NCI-H226 (cell line): ENCODE measurements at places on chromosomes 16 and 17.

GRCh38 chr16:69607674-69608073, 41.9 kb downstream of the NFAT5 start:
- no peak for DNase-seq

DNA sequence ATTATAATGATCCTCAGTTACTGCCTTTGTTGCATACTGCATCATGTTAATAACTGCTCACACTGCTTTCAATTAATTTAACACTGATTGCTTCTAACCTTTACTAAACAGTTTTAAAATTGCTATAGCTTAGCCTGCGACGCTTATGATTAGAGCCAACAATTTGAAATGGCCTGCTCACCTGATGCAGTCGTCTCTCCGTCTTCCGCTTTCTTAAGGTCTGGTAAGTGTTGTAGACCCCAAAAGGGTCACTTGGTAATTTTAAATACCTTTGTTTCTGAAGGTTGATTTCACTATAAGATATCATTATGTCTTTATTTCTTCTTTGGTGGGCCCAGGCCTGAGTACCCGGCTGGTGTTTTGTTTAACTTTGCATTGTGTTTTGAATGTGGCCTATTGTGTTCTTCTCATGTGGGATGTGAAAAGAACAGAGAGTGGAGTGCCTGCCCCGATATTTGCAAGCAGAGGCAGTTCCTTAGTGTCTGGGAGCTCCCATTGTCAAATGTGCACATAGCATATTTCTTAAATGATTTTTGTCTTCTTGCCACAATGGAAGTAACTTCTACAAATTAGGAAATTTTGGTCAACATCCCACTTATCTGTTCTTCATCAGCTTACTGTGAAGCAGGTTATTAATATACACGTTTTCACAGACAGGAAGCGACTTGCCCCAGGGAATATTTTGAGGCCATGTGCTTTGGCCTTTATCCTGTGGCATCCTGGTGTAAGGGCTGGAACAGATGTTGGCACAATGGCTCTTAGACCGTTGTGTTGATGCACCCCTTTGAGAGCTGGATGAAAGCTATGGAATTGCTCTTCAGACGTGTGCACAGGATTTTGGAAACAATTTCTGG, 2.9 kb downstream of the PHKB start:
- no peak for DNase-seq

DNA sequence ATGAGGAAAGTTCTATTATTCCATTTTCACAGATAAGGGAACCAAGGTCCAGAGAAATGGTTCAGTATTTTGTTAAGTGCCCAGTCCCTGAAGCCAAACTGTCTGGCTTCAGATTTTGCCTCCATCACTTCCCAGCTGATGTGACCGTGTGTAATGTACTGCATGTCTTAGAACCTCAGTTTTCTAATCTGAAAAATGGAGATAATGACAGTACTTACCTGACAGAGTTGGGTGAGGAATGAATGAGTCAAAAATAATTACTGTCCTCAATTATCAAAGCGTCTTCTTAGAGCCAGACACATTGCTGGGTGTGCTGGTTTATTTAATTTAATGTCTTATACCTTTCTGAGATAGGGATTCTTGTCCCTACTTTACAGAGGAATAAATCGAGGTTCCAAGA, 6.7 kb downstream of the ZNF668 start:
- DNase-seq = no peak

DNA sequence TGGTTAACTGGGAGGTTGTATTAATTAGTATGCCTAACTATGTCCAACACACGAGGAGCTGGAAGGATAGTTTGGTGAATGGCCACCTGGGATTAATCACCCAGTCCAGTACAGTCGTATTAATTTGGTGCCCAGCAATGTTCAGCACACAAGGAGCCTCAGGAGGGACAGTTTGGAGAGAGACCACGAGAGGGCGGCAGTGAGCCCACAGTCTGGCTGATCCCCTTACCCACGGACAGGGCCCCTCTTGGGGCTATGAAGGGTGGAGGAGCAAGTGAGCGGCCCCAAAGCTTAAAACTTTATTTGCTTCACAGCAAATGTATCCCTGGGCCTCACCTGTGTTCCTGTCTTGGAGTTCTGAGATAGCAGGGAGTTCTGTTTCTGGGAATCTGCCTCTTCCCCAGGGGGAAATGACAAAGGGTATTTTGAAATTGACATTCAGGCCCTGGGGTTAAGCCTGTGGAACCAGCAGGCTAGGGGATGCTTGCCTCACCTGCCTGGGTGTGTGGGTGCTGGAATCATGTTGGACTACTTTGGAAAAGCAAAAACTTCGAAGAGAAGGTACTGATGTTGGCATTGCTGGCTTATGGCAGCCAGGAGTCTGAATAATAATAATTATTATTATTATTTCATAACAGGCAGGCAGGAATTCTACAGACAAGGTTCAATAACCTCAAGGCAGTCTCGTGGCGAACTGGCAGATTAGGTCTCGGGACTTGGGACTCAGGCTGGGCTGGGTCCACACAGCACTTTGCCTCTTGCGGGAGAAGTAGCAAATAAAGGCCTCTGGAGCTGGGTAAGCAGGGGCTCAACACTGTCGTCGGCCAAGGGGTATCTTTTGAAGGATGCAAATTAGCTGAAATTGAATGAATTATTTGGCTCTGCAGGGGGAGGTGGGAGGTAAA, 227.6 kb upstream of the ASIC2 start:
- no peak for DNase-seq

DNA sequence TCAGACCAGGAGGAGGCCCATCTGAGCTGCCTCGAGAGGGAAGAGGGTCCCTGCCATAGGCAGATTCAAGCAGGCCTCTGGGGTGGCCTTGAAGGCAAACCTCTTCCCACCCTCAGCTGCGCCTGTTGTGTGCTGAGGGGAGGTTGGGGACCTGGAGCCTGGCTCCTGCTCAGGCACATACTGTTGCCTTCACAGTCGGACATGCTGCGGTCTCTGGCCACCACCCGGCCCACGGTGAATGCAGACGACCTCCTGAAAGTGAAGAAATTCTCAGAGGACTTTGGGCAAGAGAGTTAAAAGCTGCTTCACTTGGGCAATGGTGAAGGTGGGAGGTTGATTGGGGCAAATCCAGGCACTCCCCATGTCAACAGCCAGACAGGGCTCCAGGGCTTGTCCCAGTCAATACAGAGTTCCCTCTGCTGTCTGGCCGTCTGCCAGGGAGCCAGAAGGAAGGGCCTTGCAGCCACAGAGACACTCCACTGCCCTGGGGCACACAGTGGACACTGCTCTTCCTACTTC, 6.3 kb downstream of the PDF start:
- no peak for DNase-seq

DNA sequence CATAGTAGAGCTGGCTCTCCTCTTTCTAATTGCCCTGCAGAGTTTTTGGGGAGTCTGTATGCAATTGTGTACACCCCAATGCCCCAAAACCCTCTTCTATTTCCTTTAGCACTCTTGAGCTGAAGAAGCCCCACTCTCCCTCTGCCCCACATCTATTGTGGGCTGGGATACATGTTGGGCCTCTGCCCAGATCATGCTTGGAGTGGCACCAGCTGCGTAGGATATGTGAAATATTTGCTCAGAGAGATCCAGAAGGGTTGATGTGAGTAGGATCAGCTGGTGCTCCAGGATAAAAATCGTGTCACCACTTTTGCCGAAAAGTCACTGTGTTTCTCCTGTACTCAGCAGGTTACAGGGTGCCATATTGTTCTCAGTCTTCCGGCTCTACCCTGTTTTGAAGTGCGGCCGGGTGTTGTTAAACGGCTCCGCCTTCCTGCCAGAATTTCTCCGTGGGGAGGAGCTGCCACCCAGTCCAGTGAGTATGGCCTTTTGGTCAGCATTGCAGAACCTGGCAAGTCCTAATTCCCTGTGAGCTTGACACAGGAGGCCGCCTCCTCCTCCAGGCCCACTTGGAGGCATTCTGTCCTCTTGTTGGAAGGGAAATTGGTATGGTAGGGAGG, 664.5 kb downstream of the WWOX start:
- no peak for DNase-seq

DNA sequence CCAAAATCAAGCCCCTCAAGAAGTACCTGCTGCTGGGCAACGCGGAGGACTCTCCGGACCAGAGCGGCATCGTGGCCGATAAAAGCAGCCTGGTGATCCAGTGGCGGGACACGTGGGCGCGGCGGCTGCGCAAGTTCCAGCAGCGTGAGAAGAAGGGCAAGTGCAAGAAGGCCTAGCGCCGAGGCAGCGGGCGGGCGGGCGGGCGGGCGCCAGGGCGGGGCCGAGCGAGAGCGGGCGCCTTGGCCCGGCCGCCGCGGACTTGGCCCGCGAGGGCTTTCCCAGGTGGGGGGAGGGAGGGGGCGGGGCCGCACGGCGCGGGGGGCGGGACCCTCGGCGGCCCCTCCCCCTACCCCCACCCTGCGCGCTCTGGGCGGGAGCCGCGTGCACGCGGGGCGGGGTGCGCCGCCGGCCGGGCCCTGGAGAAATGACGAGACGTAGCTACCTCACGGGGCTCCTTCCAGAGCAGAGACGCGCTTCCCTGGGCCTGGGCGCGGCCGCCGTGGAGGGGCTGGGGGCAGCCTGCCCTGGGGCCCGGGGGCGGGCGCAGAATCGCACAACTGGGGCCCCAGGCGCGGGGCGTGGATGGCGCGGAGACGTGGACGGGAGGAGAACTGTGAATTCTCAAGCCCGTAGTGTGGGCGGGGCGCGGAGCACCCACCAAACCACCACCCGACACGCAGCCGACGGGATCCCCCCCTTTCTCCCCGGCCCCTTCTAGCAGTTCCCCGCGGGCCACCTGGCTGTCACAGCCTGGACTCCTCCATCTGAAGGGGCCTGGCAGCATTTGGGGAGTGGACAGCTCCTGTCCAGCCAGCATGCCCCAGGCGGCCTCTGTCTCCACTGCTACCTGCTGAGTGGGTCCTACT, 218.7 kb downstream of the NTN1 start:
- peak; percentile 40 for DNase-seq

GRCh38 chr16:15548482-15548891, 94.5 kb downstream of the MARF1 start:
- peak; percentile 40 for DNase-seq

DNA sequence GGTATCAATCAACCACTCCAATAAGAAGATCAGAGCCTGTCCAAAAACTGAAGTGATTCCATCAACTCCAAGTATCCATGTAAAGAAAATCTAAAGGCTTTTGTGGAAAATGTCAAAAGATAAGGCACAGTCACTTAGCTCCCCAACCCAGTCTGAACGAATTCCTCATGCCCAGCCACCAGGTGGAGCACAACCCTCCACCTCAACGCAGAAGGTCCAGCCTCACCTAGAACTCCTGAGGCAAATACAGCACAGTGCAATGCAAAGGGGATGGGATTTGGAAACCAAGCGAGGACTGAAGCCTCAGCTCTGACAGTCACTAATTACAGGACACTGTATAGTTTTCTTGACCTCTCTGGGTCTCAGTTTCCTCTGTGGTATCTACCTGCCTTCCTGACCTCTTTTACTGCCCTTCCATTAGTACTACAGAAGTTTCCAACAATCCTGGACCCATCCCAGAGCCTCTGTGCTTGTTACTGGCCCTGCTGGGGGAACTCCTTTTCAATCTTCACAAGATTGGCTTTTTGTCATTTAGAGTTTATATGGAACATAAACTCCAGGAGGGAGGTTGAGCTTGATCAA, 2.0 kb downstream of the NCBP3 start:
- peak; percentile 16 for DNase-seq

- no peak for DNase-seq
Observed at GRCh38 chr17:2122641-2123302, 67.9 kb downstream of the HIC1 start.

DNA sequence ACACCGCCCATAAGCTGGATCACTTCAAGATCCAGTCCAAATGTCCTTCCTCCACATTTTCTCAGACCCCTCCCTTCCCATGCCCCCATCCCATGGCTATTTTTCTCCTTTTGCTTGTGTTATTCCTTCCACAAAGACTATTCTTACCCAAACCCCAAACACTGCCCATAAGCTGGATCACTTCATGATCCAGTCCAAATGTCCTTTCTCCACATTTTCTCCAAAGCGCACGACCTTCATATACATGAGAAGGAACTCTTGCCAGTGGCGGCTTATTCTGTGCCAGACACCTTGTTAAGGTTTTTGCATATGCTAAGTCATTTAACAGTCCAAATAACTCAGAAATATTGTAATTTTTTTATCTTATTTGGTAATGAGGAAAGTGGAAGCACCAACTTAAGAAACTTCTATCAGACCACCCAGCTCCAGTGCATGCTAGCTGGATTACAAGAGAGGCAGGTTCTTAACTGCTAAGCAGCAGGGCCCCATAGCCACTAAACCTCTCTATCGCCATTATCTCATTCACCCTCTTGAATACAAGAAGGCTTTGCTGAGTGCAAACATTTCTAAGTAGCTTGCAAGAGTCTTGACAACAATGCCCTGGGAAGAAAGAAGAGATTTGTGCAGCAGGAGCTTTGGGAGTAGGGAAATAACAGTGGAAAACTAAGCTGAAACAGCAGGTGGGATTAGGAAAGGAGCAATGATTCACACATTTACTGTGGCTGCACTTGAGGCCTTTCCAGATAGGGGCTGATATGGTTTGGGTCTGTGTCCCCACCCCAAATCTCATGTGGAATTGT, 428.2 kb upstream of the MAF start:
- no peak for DNase-seq
